Lung microvascular endothelial cell (primary cell): ENCODE measurements at places on chromosomes 7 and 10. TPM values are rescaled to one million over a fixed set of nuclear protein-coding genes. Genes with fewer than 3 reads are reported as not detected.

DNA sequence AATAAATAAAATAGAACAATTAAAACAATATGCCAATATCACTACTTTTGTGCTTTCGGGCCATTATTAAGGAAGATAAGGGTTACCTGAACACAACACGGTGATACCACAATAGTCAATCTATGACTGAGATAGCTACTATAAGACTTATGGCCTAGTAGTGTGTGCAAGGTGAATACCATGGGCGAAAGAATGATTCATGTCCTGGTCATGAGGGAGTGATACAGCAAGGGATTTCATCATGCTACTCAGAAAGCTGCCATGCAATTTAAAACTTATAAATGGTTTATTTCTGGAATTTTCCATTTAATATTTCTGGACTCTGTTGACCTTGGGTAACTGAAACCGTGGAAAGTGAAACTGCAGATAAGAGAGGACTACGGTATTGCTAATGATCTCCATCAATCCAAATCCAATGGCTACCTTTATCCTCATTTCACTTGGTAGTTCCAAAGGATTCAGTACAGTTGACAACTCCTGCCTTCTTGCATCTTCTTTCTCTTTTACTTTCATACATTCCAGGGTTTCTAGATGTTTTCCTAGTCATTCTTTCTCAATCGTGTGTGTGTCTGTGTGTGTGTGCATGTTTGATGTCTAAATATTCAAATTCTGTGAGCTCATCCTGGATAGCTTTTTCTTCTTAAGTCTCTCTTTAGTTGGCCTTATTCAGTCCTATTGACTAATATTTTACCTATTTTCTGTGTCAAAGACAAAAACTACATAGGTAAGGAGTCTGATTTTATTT lies 100.5 kb upstream of the MAGI2 start:
- peak; percentile 4 for DNase-seq

PRR15 gene
- under 0.01 TPM in 1 of 2 replicates, not detected in the other for total RNA-seq

HOXA9 gene
- 2.0 and 3.9 TPM in 2 replicates for total RNA-seq

GRCh38 chr7:137590756-137591305 lies 247.3 kb upstream of the PTN start:
- no peak for DNase-seq

CTAGE6 gene
- total RNA-seq = under 0.01 and 0.20 TPM in 2 replicates

DNA sequence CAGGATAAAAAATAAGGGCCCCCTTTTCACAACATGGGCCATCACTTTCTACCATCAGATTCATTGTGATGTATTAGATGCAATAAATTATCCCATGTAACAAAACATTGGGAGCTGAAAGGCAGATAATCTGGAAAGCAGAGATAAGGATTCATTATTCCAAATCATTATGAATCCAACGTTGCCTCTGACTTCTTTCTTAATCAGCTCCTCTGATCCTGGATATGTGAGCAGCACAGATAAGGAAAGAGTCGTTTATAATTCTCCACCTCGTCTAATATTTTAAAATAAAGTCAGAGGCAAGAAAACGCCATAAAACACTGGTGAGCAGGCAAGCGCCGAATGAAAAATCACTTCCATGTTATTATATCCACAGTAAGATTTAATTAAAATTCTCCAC lies 13.8 kb upstream of the GATA3 start:
- DNase-seq = no peak

DNA sequence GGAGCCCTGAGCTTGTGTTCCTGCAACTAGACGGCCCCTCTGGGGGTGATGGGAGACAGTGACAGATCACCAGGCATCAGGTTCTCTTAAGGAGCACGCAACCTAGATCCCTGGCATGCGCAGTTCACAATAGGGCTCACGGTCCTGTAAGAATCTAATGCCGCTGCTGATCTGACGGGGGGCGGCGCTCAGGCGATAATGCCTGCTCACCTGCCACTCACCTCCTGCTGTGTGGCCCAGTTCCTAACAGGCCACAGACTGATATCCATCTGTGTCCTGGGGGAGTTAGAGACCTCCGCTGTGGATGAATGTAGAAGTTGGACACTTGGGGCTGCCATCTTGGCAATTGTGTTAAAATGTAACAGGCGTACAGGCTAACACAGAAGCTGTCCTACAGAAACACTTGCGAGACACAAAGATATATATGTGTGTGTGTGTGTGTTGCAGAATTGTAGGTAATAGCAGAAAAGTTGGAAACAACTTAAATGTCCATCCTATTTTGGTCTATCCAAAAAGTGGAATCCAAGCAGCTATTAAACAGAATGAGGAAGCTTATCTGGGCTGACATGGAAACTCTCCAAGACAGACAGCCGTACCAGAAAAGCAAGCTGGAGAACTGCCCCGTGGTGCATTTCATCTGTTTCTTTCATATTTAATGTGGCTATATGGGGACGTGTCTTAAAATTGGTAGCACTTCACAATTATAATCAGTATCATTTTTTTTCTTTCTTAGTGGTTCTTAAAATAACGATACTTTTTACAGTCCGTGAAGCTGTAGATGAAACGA lies 82.8 kb downstream of the MKI67 start:
- DNase-seq = no peak
